Stimulated activated CD8-positive, alpha-beta memory T cell treated with anti-CD3 and anti-CD28 coated beads, Interleukin-7, amount 100 ng/mL, for 1 hour (primary cell): ENCODE measurements at places on chromosomes 11 and 22.

DNA sequence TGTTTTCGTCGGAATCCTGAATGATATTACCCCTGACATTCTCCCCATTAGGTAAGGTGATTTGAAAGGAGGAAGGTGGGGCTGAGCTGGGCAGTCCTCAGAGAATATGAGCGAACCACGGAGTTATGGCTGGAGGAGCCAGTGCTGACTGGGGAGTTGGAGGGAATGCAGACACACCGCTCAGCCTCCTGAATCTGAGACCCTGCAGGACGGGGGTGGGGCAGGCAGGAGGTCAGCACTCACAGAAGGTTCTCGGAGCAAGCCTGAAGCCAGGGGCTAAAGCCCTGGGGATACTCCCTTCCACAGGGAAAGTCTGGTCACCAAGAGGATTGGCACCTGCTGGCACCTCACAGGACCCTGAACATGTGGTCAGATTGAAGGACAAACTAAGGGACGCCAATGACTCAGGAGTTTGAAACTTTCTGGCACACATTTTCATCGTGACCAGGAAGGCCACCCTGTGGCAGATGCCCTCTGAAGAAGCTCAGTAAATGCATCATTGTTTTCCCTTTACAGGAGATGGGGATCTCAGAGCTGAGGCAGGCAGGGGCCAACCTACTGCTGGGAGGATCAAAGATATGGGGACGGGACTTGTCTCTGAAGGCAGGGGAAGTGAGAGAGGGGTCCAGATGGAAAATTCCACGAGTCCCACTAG, 26.9 kb upstream of the FCHSD2 start:
- no peak for DNase-seq

DNA sequence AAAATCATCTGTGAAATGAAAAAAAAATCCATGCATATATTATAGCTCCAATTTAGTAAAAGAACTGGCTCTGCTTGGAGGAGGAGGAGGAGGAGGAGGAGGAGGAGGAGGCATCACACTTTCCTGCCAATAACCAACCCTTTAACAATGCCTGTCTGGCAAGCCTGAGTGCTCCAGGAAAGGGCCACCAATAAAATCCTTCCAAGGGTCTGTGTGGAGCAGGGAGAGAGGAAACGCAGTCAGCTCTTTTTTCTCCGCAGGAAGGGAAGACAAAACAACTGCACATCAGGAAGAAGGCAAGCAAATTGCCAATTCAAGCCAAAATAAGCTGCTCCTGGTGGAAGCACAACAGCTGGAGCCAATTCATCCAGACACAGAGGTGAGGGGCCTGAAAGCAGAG, 139.0 kb downstream of the KCNC1 start:
- no peak for DNase-seq

GRCh38 chr11:119094816-119095065, 6.9 kb downstream of the DPAGT1 start:
- peak; percentile 31 for DNase-seq

- no peak for DNase-seq
Measured at GRCh38 chr11:117627259-117627658, 169.8 kb downstream of the DSCAML1 start.

DNA sequence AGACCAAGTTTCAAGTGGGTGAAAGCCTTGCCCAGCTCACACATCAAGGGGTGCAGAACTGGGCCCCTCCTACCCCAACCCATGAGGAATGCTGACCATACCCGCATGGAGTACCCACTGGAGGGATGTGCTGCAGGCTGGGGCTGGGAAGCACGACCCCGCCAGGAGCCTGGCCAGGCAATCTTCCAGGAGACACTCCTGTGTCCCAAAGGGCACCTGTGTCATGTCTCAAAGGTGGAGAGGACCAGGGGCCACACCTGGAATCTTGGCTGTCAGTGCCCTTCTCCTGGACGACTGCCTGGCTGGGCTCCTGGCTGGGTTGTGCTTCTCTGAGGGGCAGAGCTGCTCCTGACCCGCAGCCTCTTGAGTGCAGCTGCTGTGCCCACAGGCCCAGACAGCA, 6.7 kb downstream of the ARAP1 start:
- no peak for DNase-seq

- DNase-seq: no peak
Measured at GRCh38 chr22:29079218-29079901, 6.5 kb downstream of the KREMEN1 start.

- DNase-seq: no peak
Measured at GRCh38 chr22:49308300-49308699, 519.4 kb downstream of the BRD1 start.

GRCh38 chr11:67673358-67673757, 1.1 kb downstream of the ALDH3B2 start:
- DNase-seq: no peak

- no peak for DNase-seq
Measured at GRCh38 chr11:27215471-27216269, 147.3 kb downstream of the CCDC34 start.

DNA sequence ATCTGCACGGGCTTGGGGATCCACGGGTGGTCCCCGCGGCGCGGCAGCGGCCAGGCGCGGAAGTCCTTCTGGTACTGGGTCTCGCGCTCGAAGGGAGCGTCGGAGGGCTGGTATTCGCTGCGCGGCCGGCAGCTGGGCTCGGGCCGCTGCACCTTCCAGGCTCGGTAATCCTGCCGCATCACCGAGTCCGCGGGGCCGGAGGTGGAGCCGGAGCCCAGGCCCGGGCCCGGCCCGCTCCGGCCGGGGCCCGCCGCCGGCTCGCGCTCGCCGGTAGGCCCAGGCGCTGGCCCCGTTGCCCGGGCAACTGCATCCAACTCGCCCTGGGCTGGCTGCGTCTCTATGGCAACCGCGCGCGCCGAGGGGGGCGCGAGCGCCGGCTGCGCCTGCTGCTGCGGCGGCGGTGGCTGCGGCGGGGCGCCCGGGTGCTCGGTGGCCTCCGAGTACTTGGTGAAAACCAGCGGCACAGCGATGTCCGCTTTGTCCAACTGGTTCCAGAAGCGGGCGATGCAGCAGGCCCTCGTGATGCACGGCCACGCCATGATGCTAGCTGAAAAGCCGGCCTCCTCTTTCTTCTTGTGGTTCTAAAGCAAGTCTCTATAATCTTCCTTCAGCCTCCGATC, 897 bp downstream of the MAP6 start:
- no peak for DNase-seq

DNA sequence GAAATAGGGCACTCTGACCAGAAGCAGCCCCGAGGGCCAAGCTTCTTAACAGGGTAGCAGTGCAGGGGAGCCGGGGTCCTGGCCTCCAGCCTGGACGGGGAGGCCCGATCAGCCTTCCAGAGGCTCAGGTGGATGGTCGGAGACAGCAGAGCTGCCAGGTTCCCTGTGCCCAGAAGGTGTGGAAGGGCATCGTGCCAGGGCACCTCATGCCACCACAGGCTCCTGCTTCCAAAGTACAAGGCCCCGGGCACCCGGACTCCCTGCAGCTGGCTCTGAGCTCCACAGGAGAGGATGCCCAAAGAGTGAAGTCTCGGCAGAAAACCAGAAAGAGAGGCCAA, 14.3 kb downstream of the EHD1 start:
- no peak for DNase-seq

DNA sequence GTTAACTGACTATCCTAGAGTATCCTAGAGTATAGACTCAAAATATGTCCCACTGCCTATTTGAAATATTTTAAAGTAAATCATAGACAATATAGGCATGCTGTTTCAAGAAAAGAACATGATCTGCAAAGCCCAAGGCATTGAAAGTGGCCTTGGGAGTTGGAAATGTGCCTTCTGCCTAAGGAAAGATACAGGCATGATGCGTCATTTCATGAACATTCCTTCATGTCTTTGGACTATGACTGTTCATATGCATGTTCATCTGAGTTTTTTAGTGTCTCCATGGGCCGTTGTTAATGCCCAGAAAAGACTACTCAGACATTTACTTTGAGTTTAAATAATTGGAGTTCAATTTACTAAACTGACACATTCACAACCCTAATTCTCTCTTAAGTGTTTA, 69.7 kb upstream of the PRDM11 start:
- no peak for DNase-seq

- DNase-seq: no peak
Measured at GRCh38 chr22:49113758-49114157, 713.9 kb downstream of the BRD1 start.

GRCh38 chr11:795634-796564, 2.2 kb downstream of the SLC25A22 start:
- DNase-seq: peak; percentile 44

DNA sequence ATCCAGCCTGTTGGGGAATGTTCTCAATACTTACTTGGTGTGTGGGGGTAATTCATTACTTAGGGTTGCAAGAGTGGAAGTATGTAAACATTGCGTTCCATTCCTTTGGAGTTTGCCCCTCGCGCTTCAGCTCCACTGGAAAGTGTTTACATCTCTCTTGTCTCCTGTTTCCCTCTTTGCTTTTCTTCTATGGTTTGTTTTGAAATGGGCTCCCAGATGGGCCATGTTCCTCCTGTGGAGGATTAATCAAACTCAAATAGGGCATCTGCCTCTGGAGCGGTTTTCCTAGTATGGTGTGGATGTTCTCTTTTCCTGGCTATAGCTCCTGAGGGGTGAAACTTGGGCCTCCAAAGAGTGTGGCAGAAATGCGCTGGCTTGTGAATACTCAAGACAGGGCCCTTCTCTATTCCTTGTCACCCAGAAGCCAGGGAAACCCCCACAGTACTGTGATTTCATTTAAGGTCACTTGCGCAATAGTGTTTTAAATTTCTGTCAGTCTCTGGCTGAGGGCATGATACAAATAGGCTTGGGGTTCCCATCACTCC, 51.9 kb downstream of the CD44 start:
- DNase-seq: no peak

DNA sequence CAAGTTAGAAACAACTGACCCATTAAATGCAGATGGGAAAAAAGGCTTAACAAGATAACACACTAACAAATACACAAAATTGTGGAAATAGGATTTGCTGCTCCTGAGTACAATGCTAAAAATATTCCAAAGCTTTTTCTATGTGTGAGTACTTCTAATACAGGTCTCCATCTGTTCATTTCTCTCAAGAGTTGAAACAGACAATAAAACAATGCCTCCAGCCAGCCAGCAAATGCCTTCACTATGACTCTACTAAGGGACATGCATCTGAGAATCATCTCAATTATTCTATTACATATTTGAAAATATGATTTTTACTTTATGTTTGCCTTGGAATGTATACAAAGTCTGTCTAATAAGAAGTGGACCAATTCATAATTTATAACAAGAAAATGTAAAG, 119.0 kb downstream of the CADM1 start:
- DNase-seq: no peak

GRCh38 chr11:134838708-134839107, 426.7 kb upstream of the B3GAT1 start:
- DNase-seq: no peak

DNA sequence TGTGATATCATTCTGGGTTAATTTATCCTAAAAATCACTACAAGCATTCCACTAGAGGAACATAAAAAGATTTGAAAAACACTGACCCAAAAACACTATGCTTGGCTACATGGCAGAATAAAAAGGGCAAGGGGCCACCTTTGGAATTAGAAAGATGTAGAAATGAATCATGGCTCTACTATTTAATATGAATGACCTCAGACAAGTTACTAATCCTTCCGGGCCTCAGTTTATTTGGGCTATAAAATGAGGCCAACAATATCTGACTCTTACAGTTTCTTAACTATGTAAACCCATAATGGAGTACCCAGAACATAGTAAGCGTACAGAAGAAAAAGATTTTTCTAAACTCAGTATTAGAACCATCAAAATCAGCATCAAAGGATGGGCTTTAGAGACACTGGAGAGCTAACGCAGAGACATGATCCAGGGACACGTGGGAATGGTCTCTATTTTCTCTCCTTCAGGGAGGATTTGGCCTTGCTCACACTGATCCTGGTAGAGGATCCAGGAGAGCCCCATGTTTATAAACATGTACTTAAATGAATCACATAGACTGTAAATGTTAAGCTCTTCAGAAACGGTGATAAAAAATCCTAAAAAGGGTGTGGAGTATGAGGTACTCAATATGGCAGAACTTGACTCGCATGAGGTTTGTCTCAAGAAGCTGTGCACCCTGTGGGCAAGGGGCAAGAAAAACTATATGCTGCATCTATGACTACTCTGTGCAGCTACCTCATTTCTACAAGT, 288.4 kb upstream of the PITPNB start:
- DNase-seq: no peak

GRCh38 chr11:123426789-123427188, 3.3 kb upstream of the GRAMD1B start:
- DNase-seq: no peak

GRCh38 chr11:59899532-59899931, 20.9 kb downstream of the OOSP3 start:
- no peak for DNase-seq

DNA sequence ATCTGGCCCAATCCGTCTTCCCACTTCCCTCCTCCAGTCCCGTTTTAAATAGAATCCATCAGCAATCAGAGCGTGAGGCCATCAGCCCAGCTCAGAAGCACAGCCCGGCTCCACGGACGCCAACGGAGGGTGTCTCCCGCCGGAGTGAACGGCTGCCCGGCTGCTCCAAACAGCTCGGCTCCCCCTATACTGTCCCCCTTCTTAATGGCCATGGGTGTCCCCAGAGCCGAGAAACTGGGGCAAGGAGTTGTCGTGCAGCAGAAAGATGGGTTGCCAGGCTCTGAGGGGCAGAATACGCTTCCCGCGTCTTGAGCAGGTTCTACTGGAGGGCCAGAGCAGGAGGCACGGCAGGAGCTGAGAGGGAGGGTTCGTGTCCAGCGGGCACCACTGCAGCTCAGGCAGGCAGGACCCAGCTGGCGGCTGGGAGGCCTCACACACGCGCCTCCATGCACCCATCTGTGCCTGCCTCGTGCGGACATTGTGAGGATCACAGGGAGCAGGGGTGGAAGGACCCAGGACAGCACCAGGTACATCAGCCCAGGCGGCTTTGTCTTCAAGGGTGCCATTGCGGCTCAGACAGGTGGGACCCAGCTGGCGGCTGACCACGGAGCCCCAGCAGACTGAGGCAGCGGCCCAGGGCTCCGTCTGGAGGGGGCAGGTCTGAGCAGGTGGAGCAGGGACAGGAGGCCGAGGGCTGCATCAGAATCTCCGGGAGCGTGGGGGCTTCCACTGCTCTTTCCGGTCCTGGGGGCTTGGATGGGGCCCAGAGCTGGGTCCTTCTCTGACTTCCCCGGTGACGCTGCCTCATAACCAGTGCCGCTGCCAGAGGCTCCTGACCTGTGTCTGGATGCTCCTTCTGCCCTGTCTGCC, 882.7 kb downstream of the BRD1 start:
- no peak for DNase-seq

DNA sequence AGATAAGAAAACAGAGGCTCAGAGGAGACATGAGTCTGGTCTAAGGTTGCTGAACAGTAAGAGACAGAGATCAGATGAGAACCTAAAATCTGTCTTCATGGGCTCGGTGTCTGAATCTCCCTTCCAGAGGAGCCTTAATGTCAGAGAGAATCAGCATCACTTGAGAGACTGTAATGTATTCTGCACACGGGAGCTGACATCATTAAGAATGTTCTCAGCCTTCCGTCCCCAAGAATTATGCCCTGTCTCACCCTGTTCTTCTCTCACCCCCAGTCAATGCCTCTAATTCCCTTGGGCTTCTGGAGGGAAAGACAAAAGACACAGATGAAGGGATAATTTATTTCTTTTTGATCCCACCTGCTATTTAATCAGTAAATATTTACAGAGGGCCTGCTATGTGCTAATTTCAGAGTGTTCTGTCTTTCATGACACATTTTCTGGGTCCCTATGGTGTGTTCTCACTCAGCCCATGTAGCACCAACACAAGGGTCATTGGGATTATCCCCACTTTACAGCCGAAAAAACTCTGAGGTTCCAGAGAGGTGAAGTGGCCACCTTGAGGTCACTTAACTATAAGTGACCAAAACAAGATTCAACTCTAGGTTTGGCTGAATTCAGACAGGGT, 61.8 kb downstream of the CD82 start:
- DNase-seq: no peak
